ENCODE measurements at places on chromosomes 12 and 14. TPM values are rescaled to one million over a fixed set of nuclear protein-coding genes. Genes with fewer than 3 reads are reported as not detected.

DNA sequence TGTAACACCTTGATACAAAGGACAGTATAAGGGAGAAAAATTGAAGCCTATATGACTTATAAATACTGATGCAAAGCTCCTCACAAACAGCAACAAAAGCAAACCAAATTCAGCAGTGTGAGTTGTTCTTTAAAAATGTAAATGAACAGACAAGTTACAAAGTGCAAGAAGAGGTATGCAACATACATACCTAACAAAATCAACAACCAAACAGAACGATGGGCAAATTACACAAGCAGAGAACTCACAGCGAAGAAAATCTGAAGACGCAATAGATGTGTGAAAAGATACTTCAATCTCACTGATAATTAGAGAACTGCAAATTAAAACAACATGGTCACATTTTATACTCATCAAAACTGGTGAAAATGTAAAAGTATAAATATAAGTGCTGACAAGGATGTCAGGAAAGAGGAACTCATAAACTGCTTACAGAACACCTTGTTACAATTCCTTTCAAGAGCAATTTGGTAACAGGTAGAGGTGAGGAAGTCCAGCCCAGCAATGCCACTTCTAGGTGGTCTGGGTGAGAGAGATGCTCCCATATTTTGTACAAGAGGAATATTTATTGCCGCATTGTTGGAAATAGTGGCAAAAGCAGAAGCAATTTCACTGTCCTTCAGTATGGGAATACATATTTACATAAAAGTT lies 47.3 kb downstream of the CORO1C start:
- DNase-seq, result no peak
- H3K36me3 ChIP-seq, result no peaks in the 10 kb centered on the region
- no peaks in the 10 kb centered on the region for H3K27me3 ChIP-seq
- peaks cover 7% of the 10 kb centered on the region for H3K4me1 ChIP-seq
- H3K27ac ChIP-seq, result no peak overlapping the region

- H3K27ac ChIP-seq, result peak overlapping the region; percentile 25
- DNase-seq, result no peak
- H3K36me3 ChIP-seq, result peaks cover 3% of the 10 kb centered on the region
- H3K4me1 ChIP-seq, result no peaks in the 10 kb centered on the region
- peaks cover 51% of the 10 kb centered on the region for H3K27me3 ChIP-seq
Measured at GRCh38 chr14:94114589-94115057, 4.1 kb downstream of the IFI27 start.

The MYF5 gene
- total RNA-seq, result not detected

DNA sequence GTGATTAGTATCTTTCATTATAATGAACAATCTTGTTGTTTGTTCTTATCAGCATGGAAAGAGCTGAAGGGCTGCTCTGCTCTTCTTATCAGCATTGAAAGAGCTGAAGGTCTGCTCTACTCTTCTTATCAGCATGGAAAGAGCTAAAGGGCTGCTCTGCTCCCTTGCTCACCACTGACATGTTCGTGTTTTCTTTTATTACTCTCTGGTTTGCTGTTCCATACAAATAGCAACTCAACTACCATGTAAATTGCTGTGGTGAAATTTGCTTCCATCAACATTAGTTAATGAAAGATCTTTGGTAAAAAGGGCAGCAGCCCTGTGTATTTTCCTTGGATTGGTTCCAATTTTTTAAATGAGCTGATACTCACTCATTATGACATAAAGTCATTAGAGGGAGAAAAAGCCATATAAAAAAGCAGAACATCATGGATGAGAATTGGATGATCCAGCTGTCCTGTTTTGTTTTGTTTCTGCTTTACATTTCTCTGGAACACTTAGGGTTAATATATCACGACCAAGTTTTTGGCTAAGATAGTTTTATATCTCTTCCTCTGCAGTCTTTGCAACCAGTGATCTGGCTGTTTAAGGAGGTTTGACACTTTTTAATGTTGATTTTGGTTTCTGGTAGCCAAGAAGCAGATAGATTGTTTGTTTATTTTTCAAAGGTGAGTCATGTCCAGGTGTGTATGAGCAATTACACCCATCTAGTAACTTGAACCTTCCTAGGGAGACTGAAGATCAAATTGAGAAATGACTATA lies 356.6 kb downstream of the CEP128 start:
- H3K27me3 ChIP-seq, result no peaks in the 10 kb centered on the region
- peaks cover under 1% of the 10 kb centered on the region for H3K36me3 ChIP-seq
- H3K27ac ChIP-seq, result no peak overlapping the region
- H3K4me1 ChIP-seq, result peaks cover 2% of the 10 kb centered on the region

- no peaks in the 10 kb centered on the region for H3K36me3 ChIP-seq
- H3K27ac ChIP-seq, result peak overlapping the region; percentile 97
- no peaks in the 10 kb centered on the region for H3K27me3 ChIP-seq
- peak overlapping the region; percentile 65 for H3K4me3 ChIP-seq
- H3K4me1 ChIP-seq, result peaks cover 51% of the 10 kb centered on the region
Measured at GRCh38 chr14:89720741-89721729, 233.5 kb downstream of the EFCAB11 start.

The OR6C76 gene
- total RNA-seq, result not detected

The IL26 gene
- not detected for total RNA-seq

The BHLHE41 gene
- total RNA-seq, result 0.08 TPM

DNA sequence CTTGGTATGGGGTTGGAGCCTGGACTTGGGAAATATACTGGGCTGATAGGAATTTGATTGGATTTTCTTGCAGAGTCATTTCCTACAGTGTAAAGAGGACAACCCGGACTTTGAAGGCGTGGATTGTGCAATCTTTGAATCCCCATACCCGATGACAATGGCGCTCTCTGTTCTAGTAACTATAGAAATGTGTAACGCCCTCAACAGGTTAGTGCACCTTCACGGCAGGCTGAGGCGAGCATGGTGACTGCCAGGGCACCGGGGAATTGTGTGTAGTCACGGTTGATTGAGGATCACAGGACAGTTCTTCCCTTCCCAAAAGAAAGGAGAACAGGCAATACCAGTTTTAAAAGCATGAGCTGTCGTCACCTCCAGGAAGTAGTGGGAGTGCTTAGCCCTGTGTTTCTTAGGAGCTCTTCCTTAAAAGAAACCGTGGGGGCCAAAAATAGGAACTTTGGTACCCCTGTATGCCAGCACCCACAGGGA lies 58.3 kb downstream of the ANAPC7 start:
- DNase-seq, result no peak
- no peak overlapping the region for H3K4me3 ChIP-seq

All from naive thymus-derived CD8-positive, alpha-beta T cell (primary cell).